ENCODE measurements at places on chromosomes 12 and 14. TPM values are rescaled to one million over a fixed set of nuclear protein-coding genes. Genes with fewer than 3 reads are reported as not detected.

DNA sequence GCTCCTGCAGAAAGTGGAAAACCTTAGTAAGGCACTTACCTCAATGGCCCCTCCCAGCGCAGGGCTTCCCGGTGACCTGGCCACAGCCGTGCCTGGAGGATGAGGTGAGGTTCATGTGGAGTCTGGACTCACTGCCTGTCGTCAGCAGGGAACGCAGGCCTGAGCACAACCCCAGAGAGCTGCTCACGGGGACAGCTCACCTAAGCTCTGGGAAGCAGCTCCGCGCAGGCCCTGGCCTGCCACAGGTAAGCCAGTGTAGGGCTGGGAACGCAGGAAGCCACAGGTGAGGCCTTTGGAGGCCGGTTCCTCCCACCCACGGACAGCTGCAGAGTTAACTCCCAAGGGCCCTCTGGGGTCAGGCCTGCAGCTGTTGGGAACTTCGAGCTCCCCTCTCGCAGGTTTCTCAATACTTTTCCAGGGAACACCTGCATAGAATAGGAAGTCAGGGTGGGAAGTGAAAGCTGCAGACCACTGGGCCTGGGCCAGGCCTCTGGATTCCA is 32.7 kb downstream of the ANAPC7 start:
- no peak for DNase-seq

GRCh38 chr14:101474563-101475455 is 86.5 kb upstream of the DIO3 start:
- no peak for DNase-seq

DNA sequence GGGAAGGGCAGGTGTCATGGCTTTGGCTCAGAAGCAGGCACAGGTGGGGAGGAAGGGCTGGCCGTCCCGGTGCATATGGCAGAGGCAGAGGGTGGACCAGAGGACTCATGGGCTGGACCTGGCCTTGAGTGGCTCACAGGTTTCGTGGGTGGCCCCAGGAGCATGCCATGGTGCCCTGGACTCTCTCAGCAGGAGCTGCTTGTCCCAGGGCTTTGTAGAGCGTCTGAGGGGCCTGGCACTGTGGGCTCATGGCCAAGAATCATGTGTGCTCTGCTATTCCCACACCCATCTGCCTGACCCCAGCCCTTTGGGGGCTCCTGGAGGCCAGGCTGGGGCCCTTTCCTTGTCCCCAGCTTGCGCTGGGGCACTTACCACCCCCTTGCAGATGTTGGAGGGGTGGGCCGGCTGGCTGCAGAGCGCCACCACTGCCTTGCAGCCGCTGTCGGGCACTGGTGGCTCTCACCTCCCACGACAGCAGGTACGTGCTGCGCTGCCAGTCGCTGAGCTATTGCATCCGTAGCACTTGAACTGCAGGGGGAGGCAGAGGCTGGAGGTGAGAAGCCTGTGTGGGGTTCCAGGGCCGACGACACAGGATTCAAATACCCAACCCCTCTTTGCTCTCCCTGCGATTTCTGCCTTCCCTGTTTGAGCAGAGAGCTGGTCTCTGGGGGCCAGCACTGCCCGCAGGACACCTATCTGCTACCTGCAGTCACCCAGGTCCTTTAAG is 187.4 kb upstream of the PRMT8 start:
- no peak for DNase-seq

ATL1 gene
- total RNA-seq = 0.96 TPM

PTPRR gene
- 9.0 TPM for total RNA-seq

Data from RPMI7951 (cell line).